Vagina (tissue), 2 donors: ENCODE measurements at places on chromosomes 7 and 10.

DNA sequence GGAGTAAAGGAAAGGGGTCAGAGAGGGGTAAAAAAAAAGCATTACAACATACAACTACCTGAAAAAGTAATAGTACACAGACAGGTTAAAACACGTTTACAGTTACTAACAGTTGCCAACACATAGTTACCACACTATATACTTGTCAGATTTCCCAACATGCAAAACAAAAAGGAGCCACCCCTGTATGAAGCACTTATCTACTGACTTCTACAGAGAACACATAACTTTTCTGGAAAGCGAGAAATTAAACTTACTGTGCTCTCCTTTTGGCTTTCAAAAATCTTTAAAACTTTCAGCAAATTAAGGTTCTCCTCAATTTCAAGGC lies 2.1 kb downstream of the ABI1 start:
- H3K27me3 ChIP-seq: no peaks in the 10 kb centered on the region
- H3K4me1 ChIP-seq: peaks cover 60% of the 10 kb centered on the region
- peak overlapping the region; percentile 92 for H3K4me3 ChIP-seq
- H3K36me3 ChIP-seq: no peaks in the 10 kb centered on the region
- DNase-seq: no peak

DNA sequence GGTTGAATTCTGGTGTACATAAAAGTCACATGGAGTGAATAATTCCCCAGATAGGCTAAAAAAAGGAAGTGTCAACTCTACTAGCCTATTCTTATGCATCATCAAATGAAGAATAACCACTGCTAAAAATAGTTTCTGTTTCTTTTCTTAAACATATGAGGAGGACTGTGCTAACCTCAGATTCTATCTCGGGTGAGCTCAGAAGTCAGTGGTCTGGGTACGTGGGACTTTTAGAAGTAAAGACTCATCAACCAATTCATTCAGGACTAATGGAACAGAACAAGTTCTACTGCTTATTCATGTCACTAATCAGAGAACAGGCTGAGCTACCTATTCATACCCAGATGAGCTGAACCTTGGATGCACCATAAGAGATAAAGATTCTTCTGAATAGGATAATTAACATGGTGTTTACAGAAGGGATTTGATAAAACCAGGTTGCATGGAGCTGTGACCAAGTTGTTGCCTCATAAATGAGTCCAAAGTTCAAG lies 9.5 kb upstream of the ASAH2 start:
- DNase-seq: no peak
- H3K4me3 ChIP-seq: no peak overlapping the region
- H3K4me1 ChIP-seq: no peaks in the 10 kb centered on the region
- no peak overlapping the region for H3K27ac ChIP-seq
- no peaks in the 10 kb centered on the region for H3K27me3 ChIP-seq

GRCh38 chr10:54710918-54711317 lies 90.1 kb downstream of the PCDH15 start:
- no peaks in the 10 kb centered on the region for H3K4me1 ChIP-seq
- H3K36me3 ChIP-seq: no peaks in the 10 kb centered on the region
- H3K4me3 ChIP-seq: no peak overlapping the region
- H3K27me3 ChIP-seq: no peaks in the 10 kb centered on the region
- no peak for DNase-seq
- no peak overlapping the region for H3K27ac ChIP-seq

DNA sequence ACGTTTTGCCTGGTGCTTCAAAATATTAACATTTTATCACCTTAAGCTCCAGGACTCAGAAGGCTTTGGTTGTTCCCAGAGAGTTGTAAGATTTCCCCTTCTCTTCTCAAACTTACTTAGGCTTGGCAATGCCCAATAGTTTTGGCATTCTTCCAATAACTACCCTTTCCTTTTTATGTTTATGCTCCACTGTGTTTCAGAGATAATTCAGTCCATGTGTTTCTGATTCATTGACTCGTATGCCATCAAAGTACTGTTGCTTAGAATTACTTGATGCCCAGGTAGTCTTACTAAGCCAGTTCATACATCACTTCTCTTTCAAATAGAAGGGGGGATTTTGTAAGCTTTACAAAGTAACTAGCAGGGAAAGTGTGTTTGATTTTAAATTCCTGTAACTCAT lies 66.6 kb downstream of the AGMO start:
- H3K4me3 ChIP-seq: no peak overlapping the region
- H3K36me3 ChIP-seq: no peaks in the 10 kb centered on the region
- H3K27ac ChIP-seq: no peak overlapping the region
- no peaks in the 10 kb centered on the region for H3K4me1 ChIP-seq
- no peaks in the 10 kb centered on the region for H3K27me3 ChIP-seq
- DNase-seq: no peak

GRCh38 chr7:157692460-157693011 lies 355.7 kb downstream of the DNAJB6 start:
- no peaks in the 10 kb centered on the region for H3K36me3 ChIP-seq
- H3K27me3 ChIP-seq: peaks cover 18% of the 10 kb centered on the region
- DNase-seq: no peak
- no peak overlapping the region for H3K27ac ChIP-seq
- no peak overlapping the region for H3K4me3 ChIP-seq
- peaks cover 25% of the 10 kb centered on the region for H3K4me1 ChIP-seq

DNA sequence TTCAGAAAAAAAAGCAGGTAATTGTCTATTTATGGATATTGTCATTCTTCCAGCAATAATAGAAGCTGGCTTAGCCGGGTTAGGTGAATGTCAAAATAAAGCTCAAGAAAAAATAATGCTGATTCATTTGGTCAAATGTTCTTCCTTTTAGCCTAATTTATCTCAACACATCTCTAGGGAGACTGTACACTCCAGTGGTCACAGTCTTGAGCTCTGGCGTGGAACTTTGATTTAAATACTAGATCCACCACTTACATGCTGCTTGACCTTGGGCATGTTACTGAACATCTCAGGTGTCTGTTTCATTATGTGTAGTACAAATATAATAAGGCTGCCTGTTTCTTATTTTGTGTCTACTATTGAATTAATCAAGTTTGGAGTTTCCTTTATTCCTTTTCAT lies 22.0 kb downstream of the PRTFDC1 start:
- H3K27me3 ChIP-seq: no peaks in the 10 kb centered on the region
- H3K36me3 ChIP-seq: no peaks in the 10 kb centered on the region
- no peak overlapping the region for H3K4me3 ChIP-seq
- H3K4me1 ChIP-seq: no peaks in the 10 kb centered on the region
- no peak for DNase-seq

DNA sequence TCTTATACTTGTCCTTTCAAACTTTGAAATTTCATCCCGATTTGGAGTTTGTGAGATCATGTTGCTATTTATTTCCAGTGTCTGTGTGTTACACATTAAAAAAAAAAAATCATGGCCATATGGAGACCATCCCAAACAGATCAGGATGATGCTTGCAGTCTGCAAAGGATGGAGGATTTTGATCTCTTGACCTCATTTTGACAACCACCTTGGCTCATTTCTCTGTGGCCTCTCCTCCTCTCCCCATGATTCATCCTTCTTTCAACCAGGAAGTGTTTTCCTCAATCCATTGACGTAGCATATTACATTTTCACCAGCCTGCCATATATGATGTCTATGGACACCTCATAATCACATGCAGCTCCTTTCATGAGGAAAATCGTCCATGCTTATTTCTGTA lies 68.9 kb upstream of the INSYN2A start:
- H3K27ac ChIP-seq: no peak overlapping the region
- no peaks in the 10 kb centered on the region for H3K4me1 ChIP-seq
- no peak overlapping the region for H3K4me3 ChIP-seq
- no peak for DNase-seq
